ENCODE measurements at places on chromosomes 1 and 21. TPM values are rescaled to one million over a fixed set of nuclear protein-coding genes. Genes with fewer than 3 reads are reported as not detected.

- DNase-seq: peak; percentile 93
Measured at GRCh38 chr1:27102707-27103468, 52.0 kb downstream of the SLC9A1 start.

- no peak for DNase-seq
Measured at GRCh38 chr21:29434081-29434480, 135.4 kb downstream of the BACH1 start.

- DNase-seq: no peak
Measured at GRCh38 chr1:116850436-116850835, 59.3 kb upstream of the PTGFRN start.

GRCh38 chr1:61284248-61284854, 202.0 kb downstream of the NFIA start:
- DNase-seq: no peak

DNA sequence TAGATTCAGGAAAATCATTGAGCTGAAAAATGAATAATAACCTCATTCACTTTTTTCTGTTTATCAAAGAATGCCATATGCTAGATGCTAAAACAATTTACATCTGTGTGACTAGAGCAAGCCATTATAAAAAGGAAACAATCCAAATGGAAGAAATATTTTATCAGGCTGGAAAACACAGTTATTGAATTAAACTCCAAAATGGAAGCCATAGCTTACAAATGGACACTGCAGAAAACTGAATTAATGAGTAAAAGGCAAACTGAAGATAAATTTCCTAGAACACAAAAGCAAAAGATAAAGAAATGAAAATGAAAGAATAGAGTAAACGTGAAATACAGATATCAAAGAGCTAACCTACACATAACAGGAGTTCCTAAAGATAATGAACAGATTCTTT, 33.1 kb upstream of the IL10 start:
- DNase-seq: no peak

DNA sequence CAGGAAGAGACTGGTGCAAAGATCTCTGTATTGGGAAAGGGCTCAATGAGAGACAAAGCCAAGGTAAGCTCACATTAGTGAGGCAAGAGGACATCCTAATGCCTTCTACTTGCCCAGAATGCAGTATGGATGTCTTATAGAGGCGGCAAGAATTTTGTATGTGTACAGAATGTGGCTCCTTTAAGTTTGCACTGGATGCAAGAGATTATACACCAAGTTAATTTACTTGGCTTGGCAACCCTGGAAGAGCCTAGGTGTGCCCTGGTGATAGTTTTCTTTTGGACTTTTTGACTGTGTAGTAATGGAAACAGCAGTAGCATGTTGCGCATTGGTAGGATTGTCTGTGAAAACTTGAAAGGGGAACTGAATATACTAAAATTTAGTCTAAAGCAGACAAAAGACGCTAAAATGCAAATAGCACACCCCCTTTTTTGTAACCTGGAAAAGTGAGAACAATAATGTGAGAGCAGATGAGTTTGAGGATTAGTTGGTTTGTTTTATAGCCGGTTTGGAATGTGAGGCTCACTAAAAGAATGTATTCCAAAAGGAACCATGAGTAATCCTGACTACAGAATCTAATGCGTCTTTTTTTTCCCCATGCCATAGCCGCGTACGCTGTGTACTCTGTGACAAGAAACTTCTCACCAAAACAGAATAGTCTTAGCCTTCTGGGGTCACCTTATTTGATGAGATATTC, 18.1 kb downstream of the KHDRBS1 start:
- DNase-seq: no peak

- DNase-seq: no peak
Measured at GRCh38 chr1:240312872-240313271, 221.2 kb downstream of the FMN2 start.

- no peak for DNase-seq
Measured at GRCh38 chr1:209600541-209600940, 17.0 kb downstream of the CAMK1G start.

DNA sequence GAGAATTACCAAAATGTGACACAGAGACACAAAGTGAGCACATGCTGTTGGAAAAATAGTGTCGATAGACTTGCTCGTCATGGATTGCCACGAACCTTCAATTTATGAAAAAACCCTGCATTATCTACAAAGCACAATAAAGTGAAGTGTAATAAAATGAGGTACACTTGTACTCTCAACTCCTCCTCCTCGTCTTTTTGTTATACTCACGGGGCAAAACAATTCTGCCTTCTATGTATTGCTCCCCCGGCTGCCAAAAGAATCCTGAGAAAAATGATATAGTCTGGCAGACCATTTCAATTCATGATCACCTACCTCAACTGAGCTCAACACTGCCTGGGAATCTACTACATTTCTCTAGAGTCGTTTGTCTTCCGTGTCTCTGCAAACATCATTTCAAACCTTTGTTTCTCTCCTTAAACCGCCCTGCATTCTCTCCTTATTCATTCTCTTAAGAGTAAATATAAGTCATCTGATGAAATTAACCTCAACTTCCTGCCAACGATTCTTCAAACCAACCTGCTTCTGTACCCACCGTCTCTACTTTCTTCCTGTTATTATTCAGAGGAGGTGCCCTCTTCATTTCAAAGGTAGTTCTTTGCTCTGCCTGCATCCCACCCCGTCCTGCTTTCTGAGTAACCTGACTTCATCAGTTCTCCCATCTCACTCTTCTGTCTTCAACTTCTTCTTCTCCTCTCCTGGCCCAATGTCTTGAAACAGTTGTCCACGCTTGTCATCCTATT, 12.9 kb upstream of the IL19 start:
- DNase-seq: no peak

DNA sequence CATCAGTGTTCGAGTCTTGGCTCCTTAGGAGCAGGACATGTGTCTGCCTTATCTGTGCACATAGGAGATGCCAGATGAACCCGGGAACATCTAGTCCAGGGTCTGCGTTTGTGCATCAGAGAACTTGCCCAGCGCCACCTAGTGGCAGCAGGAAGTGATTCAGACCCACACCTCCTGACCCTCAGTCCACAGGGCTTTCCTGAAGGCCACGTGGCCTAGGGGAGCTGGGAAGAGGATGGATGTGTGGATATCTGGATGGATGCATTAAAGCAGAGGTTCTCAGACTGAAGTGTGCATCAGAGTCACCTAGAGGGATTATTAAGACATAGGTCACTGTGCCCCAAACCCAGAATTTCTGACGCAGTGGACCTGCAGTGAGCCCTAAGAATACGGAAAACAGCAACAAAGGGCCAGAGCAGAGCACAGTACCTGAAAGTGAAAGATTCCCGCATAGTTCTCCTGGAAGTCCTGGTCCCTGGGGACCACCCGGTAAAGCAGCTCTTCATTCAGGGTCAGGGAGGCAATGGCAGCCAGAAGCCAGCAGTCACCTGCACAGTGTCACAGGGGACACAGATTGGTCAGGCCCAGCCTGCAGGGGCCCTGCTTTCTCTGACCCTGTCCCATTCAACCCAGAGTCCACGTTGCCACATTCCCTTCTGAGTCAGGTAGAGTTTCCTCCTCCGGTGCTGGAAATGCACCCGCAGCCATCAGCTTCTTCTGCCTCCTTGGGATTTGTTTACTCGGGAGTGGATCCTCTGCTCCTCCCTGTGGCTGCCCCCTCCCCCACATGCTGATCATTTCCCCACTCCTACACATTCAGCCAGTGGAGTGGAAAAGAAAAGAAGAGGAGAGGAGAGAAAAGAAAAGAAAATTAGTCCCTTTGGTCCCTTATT, 37.0 kb downstream of the CAPN8 start:
- DNase-seq: peak; percentile 65

DNA sequence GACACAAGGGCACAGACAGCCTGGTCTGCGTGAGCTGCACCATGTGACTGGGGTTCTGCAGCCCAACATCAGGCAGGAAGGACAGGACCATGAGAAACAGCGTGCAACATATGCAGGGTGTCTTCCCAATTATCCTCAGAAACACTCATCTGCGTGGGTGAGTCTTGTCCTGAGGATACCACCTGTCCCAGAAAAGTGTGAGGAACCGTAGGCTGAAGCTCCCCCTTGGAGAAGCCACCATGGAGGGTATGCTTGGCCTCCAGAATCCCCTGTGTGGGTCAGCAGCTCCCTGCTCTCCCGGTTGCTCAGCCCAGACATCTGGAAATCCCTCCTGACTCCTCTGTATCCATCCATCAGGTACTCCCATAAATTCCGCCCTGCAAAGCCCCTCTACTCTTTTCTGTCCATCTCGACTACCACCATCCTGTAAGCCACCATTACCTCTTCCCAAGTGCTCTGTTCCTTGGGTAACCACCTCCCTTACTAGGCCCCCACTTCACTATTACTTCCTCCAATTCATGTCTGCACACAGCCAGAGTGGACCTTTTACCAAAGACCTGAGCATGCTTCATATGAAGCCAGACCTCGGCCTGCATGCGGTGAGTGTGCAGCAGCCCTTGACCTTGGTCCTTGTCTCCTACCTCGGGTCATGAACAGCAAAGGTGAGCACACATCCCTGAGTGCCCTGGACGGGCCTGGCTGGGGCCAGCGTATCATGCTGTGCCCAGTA, 33.0 kb downstream of the ETS2 start:
- no peak for DNase-seq

DNA sequence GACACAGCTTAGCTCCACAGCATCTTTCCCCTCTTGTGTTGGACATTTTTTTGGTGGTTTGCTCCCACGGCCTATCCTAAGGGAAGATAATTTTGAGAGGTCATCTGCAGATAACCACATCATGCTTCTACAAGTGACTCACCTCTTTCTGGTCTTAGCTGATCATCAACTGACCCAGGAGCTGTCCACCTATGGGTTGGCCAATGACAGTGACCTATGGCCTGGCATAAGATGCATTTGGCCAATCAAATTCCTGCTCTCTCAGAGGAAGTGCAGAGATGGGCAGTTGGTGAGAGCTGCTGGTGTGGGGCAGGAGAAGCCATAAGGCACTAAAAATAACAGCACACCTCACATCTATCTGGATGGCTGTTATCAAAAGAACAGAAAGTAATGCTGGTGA, 100.0 kb upstream of the CLDN14 start:
- DNase-seq: no peak

DNA sequence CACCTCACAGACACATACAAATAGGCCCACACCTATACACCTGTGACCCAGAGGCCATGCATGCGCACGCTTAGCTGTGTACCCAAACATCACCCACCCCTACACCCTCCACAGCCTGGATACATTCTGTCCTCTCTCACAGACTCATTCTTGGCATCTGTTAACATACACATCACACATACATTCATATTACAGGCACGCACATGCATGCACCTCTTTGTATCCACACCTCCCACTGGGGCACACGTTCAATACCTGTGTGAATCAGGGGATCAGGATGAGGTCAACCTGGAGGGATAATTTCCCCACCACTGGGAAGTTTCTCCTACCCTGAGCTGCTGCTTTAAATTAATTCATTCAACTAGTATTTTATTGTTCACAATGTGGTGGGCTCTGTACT, 35.6 kb upstream of the EPB41 start:
- DNase-seq: no peak

GRCh38 chr1:247408100-247408499, 7.9 kb upstream of the NLRP3 start:
- no peak for DNase-seq

- no peak for DNase-seq
Measured at GRCh38 chr1:27436204-27437159, 44.1 kb downstream of the GPR3 start.

- DNase-seq: no peak
Measured at GRCh38 chr1:3481836-3482375, 27.4 kb downstream of the ARHGEF16 start.

GRCh38 chr1:203691447-203691846, 64.8 kb downstream of the ATP2B4 start:
- DNase-seq: no peak

DNA sequence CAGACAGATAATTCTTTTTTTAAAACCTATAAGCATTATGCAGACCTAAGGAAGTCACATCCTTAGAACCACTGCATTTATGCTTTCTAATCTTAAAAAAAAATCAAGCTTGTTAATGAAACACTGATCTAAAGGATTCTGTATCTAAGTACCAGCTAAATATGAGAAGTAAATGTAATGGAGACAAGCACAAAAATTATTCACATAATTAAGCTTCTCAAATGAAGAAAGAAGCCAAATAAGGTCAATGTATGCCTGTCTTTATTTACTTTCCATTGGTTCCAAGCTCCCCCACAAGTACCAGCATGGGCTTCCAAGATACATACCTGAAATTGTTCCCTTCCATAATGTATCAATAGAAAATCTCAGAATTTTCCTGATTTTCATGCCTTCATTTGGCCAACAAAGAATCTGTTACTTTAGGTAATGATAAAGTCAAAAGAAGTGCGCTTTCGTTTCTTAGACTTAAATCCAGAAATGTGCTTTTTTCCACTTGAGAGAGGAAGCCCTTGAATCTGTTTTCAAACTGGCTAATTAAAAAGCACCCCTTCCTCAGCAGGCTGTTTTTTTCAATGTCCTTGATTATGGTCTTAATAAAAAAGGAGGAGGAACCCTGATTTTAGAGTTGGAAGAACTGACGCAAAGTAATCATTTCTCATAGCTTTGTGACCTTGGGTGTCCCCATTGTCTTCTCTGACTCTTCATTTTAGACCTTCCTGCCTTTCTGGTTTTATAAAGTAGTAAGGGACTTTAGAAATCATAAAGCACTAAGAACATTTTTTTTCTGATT, 3.8 kb downstream of the RGS2 start:
- DNase-seq: no peak

DNA sequence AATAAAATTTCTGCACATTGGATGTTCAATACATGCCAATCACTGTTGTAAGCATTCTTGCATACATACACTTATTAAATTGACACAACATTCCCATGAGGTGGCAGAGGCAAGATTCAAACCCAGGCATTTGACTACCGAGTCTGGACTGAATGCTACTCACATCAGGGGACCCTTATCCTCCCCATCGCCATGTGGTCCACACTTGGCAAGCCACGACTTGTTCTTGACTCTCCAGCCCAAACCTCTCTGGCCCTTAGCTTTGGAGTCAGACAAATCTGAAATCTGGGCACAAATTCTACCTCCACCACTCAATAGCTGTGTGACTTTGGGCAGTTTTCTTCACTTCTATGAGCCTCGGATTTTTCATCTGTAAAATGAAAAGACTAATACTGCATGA, 57.1 kb downstream of the NMNAT2 start:
- DNase-seq: no peak

SH2D1B gene
- not detected for polyA plus RNA-seq

RGS16 gene
- 0.79 TPM for polyA plus RNA-seq

FAM78B gene
- 0.34 TPM for polyA plus RNA-seq

CELA3B gene
- not detected for polyA plus RNA-seq

MRPS6 gene
- polyA plus RNA-seq: 26.8 TPM

SLC22A15 gene
- polyA plus RNA-seq: 0.41 TPM

FCGR2B gene
- polyA plus RNA-seq: 0.05 TPM

KRTAP7-1 gene
- not detected for polyA plus RNA-seq
